Activated naive CD4-positive, alpha-beta T cell (primary cell): ENCODE measurements at places on chromosomes 11 and 22.

GRCh38 chr11:26478710-26479109, 93.4 kb downstream of the MUC15 start:
- DNase-seq: no peak

DNA sequence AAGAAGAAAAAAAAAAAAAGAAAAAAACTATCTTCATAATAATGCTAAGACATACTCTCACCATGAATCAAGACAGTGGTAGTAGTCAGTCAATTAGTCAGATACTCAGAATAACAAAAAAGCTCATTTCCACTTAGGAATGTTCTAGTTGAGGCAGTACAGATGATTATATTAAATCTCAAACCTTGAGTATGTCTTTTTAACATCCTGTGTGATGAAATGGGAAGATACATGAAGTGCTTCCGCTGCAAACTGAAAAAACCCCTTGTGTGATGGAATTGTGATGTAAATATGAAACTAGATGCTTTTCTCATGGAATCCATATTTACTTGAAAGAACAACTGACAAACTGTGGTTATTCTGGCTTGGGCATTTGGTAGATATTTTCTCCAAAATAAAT, 13.7 kb downstream of the AMOTL1 start:
- DNase-seq: no peak

DNA sequence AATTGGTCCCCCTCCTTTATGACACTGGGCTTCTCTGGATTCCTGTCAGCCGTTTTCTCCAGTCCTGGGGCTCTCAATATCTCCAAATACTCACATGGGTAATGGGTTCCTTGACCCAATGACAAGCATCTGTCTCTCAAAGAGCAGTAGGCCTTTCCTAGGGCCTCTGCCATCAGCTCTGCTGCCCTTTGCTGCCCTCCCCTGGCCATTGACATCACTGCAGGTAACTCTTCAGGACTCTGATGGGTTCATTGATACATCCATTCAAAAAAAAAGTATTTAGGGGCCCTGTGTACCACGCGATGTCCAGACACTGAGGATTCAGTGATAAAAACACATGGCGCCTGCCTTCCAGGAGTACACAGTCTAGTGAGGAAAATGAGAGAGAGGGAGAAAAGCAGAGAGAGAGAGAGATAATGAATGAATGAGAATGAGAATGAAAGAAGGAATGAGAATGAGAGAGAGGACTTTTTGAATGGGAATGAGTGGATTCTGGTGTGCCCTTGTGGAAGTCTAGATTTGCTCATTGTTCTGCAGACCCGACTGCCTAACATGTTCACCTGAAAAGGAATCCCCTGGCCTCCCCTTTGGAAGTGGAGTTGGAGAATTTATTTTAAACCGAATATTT, 42.6 kb upstream of the OLFML1 start:
- peak; percentile 57 for DNase-seq

GRCh38 chr11:58688789-58689503, 42.8 kb downstream of the GLYAT start:
- DNase-seq: no peak

- DNase-seq: no peak
Observed at GRCh38 chr11:14634813-14635212, 8.8 kb upstream of the PDE3B start.

GRCh38 chr22:48707763-48708557, 1119.7 kb downstream of the BRD1 start:
- no peak for DNase-seq

GRCh38 chr11:100010393-100010792, 676.7 kb upstream of the ARHGAP42 start:
- DNase-seq: no peak

DNA sequence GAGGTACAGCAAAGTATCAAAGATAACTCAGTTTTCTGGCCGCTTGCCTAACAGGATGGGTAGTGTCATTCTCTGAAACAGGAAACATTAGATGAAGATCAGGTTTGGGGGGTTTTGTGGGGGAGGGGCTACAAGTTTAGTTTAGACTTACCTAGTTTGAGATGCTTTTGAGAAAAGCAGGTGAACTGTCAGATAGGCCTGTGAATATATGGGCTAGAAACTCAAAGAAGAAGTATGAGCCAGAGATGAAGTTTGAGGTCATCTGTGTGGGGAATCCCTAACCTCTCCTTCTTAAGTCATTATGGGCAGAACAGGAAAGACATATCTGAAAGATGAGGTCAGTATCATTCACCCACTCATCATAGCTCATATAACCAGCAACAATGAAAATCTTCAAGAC, 11.9 kb downstream of the HOATZ start:
- DNase-seq: no peak

DNA sequence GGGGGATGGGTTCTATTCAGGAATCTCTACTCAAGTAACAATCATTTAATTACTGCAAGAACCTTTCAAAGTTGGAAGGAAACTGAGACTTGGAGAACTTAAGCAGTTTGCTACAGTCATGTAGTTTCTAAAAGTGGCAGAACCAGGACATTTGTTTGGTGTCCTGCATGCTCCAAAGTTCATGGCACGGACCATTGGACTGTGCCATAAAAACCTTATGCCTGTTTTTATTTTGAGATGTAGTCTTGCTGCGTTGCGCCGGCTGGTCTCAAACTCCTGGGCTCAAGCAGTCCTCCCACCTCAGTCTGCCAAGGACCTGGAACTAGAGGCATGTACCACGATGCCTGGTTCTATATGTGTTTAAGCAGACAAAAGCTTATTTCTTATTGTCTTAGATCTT, 18.6 kb upstream of the AIFM3 start:
- DNase-seq: no peak

DNA sequence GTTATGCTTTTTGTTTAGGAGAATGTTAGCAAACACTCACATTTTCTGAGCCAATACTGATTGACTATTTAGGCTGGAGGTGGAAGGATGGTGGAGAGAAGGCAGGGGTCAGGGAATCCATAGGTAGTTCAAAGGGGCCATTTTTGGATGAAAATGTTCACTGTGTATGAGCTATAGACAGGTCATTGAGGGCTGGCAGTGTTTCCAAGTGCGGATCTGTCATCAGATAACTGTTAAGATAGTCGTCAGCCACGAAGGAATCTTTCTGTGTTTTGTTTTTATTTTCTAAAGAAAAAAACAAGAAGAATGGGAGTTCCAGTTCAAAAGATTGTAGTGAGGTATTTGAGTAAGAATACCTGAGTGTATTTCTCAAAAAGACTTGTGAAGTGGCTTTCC, 3.1 kb downstream of the KCNJ5 start:
- DNase-seq: no peak

GRCh38 chr11:47093541-47093940, 83.1 kb downstream of the ARFGAP2 start:
- no peak for DNase-seq

- DNase-seq: no peak
Observed at GRCh38 chr11:64745189-64745520, 1.2 kb upstream of the RASGRP2 start.

DNA sequence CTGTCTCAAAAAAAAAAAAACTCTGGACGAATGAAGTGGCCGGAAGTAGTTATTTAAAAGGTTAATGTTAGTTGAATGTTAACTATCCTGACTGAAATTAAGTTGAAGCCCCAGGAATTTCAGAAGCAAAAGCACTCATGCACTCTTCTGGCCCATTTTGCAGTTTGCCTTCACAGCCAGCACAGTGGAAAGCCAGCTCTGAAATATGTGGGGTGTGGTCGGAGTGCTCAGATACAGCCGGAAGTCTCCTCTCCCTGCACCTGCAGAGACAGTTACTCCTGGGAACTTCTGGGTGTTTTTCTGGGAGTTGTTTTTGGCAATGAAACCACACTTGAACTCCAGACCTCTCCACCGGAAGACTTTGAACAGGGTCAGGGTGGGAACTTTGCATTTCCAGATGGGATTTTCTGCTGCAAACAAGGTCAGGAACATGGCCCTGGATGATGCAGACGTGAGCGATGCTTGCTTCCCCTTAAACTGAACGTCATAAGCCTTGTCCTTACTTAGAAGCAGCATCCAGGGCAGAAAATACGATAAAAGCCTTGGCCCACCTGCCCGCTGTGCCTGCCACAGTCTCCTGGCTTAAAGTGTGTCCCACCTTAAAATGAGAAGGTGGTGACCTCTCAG, 21.5 kb upstream of the CABP2 start:
- DNase-seq: no peak

DNA sequence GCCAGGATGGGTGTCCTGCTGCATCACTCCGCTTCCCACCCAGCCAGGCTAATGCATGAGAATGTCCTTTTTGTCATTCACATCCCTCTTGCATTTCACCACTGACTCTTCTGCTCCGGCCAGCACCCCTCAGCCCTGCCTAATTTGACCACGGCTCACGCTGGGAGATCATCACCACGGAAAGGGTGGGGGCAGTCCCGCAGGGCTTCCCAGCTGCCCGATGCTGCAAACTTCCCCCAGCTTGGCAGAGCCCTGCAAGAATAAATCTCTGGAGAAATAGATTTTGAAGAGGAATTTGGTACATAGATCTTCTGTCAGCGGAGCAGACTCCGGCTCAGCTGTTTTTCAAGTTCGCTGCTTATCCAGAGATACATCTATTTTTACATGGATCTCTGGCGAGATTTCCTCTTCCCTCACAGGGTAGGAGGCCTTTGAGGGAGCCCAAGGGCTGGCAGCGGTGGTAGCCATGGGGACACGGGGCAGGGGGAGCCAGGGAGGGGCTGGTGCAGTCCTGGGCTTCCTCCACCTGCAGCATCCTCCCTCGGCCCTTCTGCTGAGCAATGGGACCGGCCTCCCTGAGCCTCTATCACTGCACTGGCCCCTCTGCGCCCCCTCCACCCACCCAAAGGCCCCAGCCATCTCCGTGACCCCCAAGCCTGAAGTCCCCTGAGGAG, 62.6 kb downstream of the BUD13 start:
- DNase-seq: no peak

- DNase-seq: no peak
Observed at GRCh38 chr22:27194096-27194748, 536.8 kb downstream of the MIAT start.

DNA sequence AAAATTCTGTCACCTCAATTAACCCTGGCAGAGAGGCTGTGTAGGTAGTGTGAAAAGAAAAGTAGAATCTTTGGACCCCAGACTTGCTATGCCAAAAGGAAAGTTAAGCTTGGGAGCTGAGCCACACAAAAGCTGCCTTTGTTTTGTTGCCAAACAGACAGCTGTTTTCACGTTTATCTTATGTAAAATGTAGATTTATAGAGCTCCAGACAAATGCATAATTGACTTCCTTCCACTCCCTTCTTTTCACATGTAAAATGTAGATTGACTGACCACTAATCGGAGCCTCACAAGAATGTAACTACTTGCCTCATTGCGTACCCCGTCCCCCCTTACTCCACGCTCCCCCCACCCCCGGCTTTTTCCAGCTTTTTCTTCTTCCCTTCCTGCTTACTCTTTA, 2302.2 kb upstream of the RAG2 start:
- DNase-seq: no peak

GRCh38 chr11:70731271-70732022, 333.1 kb downstream of the CTTN start:
- DNase-seq: no peak

DNA sequence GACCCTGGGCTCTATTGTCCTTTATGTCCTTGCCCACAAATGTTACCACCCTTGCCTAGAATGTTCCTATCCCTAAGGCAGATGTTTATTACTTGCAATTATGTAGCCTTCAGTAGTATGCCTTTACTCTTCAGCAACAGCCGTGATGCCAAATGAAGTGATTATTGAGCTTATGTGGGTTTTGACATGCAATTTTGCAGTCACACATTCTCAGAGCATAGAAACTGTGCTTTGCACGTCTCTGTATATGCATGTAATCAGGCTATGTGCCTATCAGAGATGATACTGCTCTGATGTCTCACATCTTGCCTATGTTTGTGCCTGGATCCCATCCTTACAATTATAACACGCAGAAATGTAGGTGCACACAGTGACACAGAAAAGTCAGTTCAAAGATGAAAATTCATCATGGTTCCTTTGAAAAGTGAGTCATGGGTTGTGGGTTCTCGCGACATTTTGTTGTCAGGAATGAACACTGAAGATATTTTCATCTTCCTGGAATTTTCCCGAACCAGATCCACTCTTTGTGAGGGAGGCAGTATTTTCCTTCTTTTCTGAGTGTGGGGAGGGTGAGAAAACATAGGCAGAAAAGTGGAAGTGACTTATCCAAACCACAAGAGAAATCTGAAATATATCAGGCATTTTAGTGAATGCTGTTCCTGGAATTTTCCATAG, 81.1 kb downstream of the BMAL1 start:
- no peak for DNase-seq

DNA sequence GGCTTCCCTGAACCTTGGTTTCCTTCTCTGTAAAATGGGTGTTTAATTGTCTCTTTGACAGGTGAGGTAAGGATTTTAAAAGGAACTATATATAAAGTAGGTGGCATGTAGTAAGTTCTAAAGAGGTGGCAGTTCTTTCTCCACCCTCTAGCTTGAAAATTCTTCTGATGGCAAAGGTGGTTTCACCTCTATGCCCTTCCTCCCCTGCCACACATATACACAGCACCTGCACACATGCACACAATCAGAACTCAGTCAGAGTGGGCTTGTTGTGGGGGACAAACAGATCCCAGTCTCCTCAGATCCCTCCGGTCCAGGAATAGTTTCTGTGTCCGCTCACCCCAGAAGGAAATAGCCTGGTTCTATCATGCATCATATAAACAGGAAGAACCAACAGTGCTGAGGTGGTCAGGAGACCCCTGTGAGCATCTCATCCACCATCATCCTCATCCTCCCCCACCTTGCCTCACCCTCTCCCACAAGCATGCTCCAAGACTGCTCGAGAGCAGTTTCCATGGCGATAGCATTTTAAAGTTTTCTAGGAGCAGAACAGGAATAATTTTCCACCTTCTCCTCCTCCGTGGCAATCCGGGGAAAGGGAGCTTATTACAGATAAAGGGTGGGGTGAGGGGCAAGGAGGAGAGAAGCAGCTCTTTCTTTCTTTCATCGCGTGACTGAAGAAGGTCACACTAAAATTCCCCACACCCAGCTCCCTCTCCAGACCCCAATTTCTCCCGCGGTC, 123.6 kb downstream of the CHST1 start:
- DNase-seq: no peak
